ENCODE measurements at places on chromosomes 5 and 9.

GRCh38 chr5:56314529-56314928 lies 81.4 kb upstream of the ANKRD55 start:
- no peak for DNase-seq

DNA sequence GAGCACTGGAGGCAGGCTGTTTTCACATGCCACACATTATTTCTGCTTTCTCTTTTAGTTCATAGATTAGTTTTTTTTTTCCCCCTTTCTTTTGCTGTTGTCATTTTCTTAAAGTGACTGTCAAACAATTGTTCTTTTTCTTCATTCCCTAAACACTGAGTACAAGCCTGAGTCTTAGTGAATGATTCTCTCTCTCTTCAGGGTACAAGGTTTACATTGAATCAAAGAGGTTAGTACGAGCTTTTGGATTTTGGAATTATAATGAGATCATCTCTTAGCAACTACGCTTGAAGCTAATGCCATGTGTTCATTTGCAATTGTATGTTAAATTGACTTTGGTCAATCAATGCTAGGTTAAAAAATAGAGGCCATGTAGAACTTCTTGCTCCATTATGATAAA lies 125.1 kb downstream of the CMYA5 start:
- no peak for DNase-seq

GRCh38 chr5:150278916-150279315 lies 10.7 kb downstream of the CAMK2A start:
- no peak for DNase-seq

- DNase-seq = no peak
Measured at GRCh38 chr9:21968331-21969010, 25.7 kb downstream of the CDKN2A start.

DNA sequence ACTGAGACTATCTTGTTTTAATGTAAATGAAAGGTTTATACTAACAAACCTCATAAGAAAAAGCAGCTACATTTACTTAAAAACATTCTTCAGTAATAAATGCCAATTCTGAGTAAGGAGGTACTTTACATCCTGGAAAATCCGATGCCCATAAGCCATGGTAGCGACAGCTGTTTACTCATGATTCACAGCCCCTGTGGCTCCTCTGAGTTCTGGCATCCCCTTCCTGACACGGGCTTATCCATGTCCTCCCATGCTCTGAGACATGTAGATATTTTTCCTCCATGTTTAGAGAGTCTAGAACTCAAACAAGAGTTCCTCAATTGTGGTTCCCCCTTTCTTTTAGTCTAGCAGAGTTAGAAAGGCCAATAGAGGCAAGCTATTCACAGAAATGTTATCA lies 63.1 kb upstream of the DEPDC1B start:
- no peak for DNase-seq

DNA sequence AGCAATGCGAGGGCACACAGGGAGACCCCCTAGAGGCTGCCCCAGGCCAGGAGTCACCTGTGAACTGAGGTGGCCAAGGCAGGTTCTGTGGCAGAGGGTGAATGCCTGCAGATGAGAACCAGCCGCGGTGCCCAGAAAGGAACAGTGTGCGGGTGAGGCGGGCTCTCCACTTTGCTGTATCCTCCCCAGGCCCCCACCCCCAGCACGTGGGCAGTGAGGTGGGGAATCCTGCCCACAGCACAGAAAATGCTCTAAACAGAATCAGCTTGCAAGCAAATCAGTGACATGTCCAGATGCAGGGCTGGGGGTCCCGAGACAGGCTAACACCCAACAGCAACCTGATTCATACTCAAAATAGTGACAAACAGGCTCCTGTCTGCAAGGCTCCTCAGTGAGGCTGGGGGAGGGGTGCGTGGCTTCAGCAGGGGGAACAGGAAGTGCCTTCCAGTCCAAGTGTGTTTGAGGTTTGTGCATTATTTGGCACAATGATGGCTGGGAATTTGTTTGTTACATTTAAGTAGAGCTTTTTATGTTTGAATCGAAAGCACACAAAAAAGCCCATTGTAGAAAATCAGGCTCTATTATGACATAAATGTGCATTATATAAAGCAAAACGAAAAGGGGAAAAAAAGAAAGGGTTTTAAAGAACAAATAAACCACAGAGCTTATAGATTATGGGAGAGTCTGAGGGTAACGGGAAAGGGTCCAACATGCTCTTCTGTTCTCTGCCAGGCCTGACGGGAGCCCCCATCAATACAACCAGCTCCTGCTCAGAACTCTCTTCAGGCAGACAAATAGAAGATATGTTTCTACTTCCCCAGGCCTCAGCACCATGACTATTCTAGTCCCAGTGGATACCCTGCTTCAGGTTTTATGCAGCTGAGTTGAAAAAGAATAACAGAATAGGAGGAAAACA lies 201.3 kb downstream of the HSD17B3 start:
- no peak for DNase-seq

GRCh38 chr5:136080113-136080482 lies 51.3 kb downstream of the TGFBI start:
- no peak for DNase-seq

- no peak for DNase-seq
Measured at GRCh38 chr5:133824661-133825254, 143.7 kb downstream of the C5orf15 start.

- no peak for DNase-seq
Measured at GRCh38 chr5:141713616-141714309, 31.7 kb upstream of the ARAP3 start.

GRCh38 chr5:103511554-103511885 lies 51.1 kb downstream of the NUDT12 start:
- DNase-seq = no peak

DNA sequence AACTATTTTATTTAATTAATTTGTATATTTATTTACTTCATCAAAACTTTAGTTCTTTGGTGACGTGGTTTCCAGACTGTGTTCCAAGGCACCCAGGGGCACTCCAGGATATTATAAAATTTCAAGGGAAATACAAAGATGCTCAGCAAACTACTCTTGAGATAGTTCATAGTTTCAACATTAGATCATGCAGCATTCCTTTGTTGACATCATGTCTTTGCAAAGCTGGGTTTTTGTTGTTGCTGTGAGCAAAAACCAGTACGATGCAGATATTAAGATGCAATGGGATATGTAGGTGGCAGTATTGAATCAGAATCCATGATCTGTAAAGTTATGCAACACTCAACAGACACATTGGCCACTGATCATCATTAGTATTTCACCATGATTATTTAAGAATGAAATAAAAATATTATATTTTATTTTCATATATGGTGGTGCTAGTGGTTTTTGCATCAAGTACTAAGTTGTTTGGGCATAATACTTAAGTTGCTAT lies 219.7 kb downstream of the ADCY2 start:
- DNase-seq = no peak

- DNase-seq = no peak
Measured at GRCh38 chr5:143168921-143169810, 234.3 kb downstream of the NR3C1 start.

GRCh38 chr5:142783601-142784341 lies 13.6 kb downstream of the ARHGAP26 start:
- no peak for DNase-seq

DNA sequence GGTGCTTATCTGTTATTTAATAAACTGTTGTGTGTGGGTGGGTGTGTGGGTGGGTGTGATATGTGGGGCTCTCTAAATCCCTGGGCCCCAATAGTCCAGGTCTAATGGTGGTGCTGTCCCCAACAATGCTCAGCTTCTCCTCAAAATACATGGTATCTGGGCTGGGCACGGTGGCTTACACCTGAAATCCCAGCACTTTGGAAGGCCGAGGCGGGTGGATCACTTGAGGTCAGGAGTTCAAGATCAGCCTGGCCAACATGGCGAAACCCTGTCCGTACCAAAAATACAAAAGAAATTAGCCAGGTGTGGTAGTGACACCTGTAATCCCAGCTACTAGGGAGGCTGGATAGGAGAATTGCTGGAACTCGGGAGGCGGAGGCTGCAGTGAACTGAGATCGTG lies 4.5 kb upstream of the ORM1 start:
- DNase-seq = no peak

DNA sequence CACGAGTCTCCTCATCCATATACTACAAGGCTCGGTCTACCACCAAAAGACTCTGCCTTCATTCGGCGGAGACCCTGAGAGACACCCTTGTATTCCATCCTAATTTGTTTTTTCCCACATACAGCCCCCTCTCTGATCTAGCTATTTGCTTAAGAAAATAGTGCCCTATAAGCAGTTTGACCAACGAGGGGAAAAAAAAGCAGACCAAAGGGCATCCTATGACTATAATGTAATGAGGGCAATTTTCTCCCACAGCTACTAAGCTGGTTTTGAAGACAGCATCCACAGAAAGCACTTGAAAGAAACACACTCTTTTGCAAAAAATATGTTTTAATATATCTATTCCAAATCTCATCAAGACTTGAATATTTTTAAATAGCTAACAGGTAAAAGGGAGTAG lies 147.8 kb downstream of the MLLT3 start:
- DNase-seq = no peak

DNA sequence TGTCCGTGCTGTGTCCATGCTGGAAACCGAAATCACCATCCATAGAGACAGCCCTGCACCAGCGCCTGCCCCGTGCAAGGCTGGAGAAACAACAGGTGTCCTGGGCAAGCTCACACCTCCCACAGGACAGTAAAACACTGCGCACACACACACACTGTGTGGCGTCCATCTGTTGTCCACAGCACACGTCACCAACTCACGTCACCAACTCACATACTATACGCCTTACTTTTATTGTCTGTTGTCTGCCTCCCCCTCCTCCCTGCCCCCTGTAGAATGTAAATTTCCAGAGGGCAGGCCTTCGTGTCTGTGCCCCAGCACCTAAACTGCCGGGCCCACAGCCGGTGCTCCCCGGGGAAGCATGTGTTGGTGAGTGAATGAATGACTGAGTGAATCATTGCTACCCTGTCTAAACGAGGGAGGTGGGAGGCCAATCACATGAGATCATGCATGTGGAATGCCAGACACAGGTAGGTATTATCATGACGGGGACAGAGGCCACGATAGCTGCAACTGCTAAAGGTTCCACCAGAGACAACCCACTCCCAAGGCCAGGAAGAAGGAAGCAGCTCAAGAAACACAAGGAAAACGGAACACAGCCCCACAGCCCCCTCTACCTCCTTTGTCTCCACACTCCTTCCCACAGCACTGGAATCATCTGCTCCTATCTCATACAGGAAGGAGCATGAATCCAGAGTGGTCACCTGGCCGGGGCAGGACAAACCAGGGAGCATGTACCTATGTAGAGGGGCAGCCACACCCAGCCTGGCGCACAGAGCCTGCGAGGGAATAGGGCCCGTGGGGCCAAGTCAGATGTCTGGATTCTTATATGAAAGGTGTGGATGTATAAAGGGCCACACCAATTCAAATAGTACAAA lies 41.9 kb downstream of the STK10 start:
- no peak for DNase-seq

DNA sequence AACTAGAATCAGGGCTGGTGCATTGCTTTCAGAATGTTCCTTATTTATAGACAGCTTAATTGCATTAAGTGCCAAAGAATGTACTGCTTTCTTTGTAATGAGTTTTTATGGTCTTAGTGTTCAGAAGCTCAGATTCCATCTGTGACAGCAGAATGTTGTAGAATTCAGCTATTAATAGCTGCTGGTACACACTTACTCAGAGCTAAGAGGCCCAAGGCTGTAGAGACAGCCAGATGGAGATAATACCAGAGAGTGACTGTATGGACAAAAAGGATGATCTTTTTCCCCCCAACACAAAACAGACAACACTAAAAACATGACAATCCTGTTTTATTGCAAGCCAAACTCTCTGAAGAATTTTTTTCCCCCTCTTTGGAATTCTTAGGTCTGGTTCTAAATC lies 50.2 kb downstream of the PPP2R2B start:
- DNase-seq = no peak

DNA sequence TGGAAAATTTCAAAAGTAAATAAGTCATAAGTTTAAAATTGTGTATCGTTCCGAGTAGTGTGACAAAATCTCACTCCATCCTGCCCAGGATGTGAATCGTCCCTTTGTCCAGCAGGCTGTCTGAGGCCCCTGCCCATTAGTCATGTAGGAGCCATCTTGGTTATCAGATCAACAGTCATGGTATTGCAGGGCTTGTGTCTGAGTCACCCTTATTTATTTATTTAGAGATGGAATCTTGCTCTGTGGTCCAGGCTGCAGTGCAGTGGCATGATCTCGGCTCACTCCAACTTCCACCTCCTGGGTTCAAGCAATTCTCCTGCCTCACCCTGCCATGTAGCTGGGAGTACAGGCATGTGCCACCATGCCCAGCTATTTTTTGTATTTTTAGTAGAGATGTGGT lies 30.2 kb downstream of the ITGA2 start:
- DNase-seq = no peak

- DNase-seq = no peak
Measured at GRCh38 chr5:124502551-124502950, 243.9 kb downstream of the ZNF608 start.

DNA sequence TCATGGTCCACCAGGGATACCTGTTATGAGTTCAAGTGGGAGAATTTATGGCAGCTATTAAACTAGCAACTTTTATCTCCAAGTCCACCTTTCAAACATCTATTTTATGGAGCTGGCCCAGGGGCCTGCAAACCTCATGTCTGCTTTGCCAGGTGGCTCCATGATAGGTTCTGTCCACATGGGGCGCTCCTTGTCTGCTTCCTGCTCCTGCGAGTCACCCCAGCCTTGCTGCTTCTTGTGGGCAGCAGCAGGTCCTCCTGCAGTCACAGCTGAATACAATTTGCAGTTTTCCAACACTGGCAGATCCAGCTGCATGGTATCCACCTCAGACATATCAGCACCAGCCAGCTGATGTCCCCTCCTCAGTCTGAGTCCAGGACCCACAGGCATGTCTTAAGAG lies 39.6 kb upstream of the FRRS1L start:
- no peak for DNase-seq

- no peak for DNase-seq
Measured at GRCh38 chr9:17669206-17669605, 90.3 kb downstream of the SH3GL2 start.

GRCh38 chr5:119583684-119584083 lies 45.7 kb upstream of the FAM170A start:
- no peak for DNase-seq

DNA sequence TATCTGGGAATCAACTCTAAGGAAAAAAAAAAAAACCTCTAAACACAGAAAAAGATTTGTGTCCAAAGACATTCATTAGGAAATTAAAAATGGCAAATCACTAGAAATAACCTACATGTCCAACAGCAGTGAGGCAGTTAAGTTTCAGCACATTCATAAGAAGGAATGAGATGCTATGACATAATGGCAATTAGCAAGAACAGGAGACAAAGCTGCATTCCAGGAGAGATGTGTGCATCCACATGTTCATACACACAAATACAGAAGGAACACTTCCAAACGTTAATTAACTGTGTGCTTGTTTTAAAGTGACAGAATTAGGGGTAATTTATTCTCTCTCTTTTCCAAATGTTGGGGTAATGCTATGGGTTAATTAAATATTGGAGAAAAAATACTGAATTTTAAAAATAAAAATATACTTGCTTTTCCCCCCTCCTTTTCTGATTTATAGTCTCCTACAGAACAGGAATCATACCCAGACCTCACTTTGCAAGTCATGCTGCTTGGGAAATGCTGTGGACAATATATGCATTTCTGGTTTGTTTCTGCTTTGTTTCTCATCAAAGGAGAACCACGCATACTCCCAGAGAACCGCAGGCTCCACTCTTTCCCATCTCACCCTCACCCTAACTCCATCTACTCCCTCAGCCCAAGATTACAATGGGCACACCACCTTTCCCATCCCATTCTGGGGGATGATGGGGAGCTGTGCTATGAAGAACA lies 114.1 kb downstream of the CDK5RAP2 start:
- no peak for DNase-seq

All from bone marrow (tissue), 2 donors.